A549 treated with Hydrocortisone at 1 μM for 4 hours (cell line): ENCODE measurements at places on chromosomes 5 and 9. TPM values are rescaled to one million over a fixed set of nuclear protein-coding genes. Genes with fewer than 3 reads are reported as not detected.

Gene MYOT
- total RNA-seq, result 0.12 to 0.30 TPM (median 0.25 TPM) in 3 of 5 replicates, not detected in the others

Gene ANKRD18A
- total RNA-seq, result 8.1 to 12.4 TPM (median 9.1 TPM) in 5 replicates

Gene NIPAL4
- 9.7 to 14.3 TPM (median 11.1 TPM) in 5 replicates for total RNA-seq

Gene ADAMTS2
- 0.05 to 0.10 TPM (median 0.09 TPM) in 4 of 5 replicates, not detected in the other for total RNA-seq

Gene LRRC70
- 0.08 to 0.22 TPM (median 0.15 TPM) in 3 of 5 replicates, not detected in the others for total RNA-seq

Gene PKD2L2
- total RNA-seq, result 0.12 TPM in 1 of 5 replicates, not detected in the others

Gene SV2C
- total RNA-seq, result not detected in 5 replicates

Gene ITK
- 0.06 to 0.18 TPM (median 0.12 TPM) in 4 of 5 replicates, not detected in the other for total RNA-seq

Gene SLC25A48
- 0.12 to 0.45 TPM (median 0.24 TPM) in 5 replicates for total RNA-seq

Gene PPP2CA
- 215 to 280 TPM (median 271 TPM) in 5 replicates for total RNA-seq

Gene FYB1
- total RNA-seq, result 9.0 to 18.2 TPM (median 12.5 TPM) in 5 replicates
